ENCODE measurements at places on chromosomes 12 and 14. TPM values are rescaled to one million over a fixed set of nuclear protein-coding genes. Genes with fewer than 3 reads are reported as not detected.

- no peaks in the 10 kb centered on the region for H3K4me1 ChIP-seq
- DNase-seq = peak; percentile 75
- H3K4me3 ChIP-seq = no peak overlapping the region
- no peaks in the 10 kb centered on the region for H3K27me3 ChIP-seq
- no peaks in the 10 kb centered on the region for H3K36me3 ChIP-seq
These were observed 4.8 kb upstream of the LMNTD1 start for GRCh38 chr12:25557830-25558436.

DNA sequence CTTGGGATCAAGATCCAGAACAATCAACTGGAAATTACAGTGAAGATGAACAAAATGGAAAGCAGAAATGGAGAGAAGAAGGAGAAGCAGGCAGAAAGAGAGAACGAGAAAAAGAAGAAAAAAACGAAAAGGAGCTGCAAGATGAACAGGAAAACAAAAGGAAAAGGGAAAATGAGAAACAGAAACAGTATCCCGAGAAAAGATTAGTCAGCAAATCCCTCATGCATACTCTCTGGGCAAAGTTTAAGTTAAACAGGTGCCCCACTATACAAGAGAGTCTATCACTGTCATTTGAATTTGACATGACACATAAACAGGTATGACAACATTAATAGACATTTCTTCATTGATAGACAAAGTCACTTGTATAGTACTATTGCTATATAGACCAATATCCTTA is 5.0 kb downstream of the NANOGNB start:
- H3K27me3 ChIP-seq = no peaks in the 10 kb centered on the region
- no peaks in the 10 kb centered on the region for H3K36me3 ChIP-seq
- no peak for DNase-seq
- H3K27ac ChIP-seq = no peak overlapping the region
- H3K4me3 ChIP-seq = no peak overlapping the region

DNA sequence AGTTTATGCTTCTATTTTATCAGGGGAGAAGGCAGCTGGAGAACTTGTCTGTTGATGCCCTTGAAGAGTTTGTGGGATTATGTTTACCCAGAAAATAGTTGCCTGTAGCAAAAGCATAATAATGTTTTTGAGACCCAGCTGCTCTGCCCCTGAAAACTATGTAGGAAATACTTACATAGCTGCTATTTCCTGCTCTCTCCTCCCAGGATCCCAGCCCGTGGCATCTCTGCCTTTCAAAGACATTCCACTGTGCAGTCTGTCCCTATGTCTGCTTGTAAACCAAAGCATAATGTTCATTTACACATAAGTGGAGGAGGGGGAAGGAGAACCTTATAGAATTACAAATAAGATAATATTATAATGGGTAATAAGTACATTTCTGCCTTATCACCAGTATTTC is 198.7 kb downstream of the SYT1 start:
- H3K36me3 ChIP-seq = no peaks in the 10 kb centered on the region
- no peaks in the 10 kb centered on the region for H3K27me3 ChIP-seq
- DNase-seq = no peak
- H3K4me3 ChIP-seq = no peak overlapping the region
- no peak overlapping the region for H3K27ac ChIP-seq
- no peaks in the 10 kb centered on the region for H3K4me1 ChIP-seq

- no peak overlapping the region for H3K4me3 ChIP-seq
- H3K27me3 ChIP-seq = peaks cover 10% of the 10 kb centered on the region
- H3K36me3 ChIP-seq = no peaks in the 10 kb centered on the region
- no peak overlapping the region for H3K27ac ChIP-seq
These were observed 44.3 kb downstream of the GALNT9 start for GRCh38 chr12:132284827-132285741.

GRCh38 chr12:39277416-39277815 is 165.5 kb downstream of the KIF21A start:
- DNase-seq = no peak
- H3K4me3 ChIP-seq = no peak overlapping the region
- no peaks in the 10 kb centered on the region for H3K27me3 ChIP-seq
- H3K4me1 ChIP-seq = no peaks in the 10 kb centered on the region

DNA sequence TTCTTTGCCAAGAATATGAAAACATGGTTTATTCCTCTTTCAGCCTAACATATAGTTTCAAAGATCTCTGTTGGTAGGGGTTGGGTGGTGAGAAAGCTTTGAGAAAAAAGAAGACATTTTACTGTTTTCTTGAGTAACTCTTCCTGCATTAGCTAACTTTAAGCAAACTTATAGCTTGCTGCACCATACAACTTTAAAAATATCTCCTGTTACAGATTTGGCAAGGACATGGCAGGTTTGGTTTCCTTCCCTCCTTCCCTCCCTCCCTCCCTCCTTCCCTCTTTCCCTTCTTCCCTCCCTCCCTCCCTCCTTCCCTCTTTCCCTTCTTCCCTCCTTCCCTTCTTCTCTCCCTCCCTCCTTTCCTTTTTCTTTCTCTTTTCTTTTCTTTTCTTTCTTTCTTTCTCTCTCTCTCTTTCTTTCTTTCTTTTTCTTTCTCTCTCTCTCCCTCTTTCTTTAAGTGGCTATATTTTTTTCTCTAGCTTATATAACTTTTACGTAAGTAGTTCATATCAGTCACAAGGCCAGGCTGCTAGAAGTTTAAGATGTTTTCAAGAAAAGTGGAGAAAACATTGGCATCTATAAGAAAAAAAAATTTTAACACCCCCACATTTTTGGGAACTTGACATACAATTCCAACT is 26.0 kb upstream of the ANO6 start:
- no peak overlapping the region for H3K27ac ChIP-seq
- H3K36me3 ChIP-seq = no peaks in the 10 kb centered on the region
- no peak for DNase-seq

- H3K4me3 ChIP-seq = no peak overlapping the region
- no peak overlapping the region for H3K27ac ChIP-seq
- no peaks in the 10 kb centered on the region for H3K27me3 ChIP-seq
These were observed 34.5 kb downstream of the RTN1 start for GRCh38 chr14:59836116-59836515.

DNA sequence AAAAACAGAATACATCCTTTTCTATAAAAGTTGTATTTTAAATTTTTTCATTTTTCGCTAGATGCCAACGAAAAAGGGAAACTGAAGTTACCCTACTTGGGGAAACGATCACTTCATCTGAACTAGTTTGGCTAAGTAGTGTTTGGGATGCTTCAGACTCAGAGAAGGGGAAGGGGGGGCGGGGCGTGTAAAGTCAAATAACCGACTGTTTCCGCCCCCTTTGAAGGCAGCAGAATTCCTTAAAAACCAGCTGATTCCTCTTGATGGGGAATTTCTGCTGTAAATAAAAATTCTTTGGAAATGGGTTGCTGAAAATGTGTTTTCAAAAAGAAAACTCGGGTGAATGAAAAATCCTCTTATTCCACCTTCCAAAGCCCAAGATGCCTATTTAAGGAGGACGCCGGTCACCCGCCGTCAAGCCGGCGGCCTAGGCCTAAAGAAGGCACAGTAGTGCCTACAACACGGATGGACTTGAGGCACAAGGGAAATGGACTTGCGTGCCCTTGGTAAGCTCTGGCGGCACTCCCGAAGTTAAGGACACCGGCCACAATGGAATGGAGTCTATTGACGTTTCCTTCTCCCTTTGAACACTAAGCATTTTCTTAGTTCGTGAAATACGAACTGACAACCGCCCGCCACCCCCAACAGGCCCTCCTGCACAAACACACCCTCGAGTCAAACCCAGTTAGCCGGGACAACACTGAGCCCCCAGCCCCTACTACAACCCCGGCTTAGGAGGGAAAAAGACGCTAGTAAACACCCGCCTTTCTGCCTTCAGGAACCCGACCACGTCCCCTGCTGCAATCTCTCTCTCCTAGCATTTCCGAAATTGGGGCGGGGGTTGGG is 1.9 kb downstream of the ATXN2 start:
- H3K27ac ChIP-seq = peak overlapping the region; percentile 100
- no peaks in the 10 kb centered on the region for H3K4me1 ChIP-seq
- DNase-seq = peak; percentile 71
- peak overlapping the region; percentile 85 for H3K4me3 ChIP-seq
- no peaks in the 10 kb centered on the region for H3K27me3 ChIP-seq

- DNase-seq = no peak
- no peak overlapping the region for H3K4me3 ChIP-seq
- no peaks in the 10 kb centered on the region for H3K36me3 ChIP-seq
These were observed 316.5 kb upstream of the OR4E1 start for GRCh38 chr14:21990116-21990515.

DNA sequence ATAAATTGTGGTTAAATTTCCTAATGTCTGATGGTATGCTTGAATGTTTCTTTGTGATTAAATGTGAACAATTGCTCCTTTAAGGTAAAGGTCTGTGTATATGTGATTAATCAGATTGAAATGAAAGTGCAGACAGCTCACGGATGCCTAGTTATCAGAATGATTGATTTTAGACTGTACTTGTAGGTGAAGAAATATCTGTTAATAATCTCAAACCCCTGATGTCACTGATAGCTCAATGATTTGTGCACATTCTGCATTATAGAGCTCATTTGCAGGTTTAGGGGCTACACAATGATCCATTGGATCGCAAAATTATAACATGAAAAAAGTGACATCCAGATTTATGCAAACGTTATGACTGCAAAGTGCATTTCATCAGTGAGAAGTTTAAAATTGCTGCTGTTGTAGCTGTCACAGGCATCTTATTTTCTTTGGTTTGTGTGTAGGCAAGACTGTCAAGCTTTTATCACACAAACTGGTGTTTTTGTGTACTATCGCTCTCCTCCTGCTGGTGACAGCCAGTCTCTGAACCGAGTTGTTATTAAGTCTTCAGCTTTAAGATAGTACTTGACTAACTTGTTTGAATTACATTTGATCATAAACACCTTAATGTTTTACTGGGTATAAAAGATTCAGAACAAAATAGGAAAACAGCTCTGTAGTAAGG is 103.4 kb upstream of the RMST start:
- DNase-seq = no peak
- H3K36me3 ChIP-seq = no peaks in the 10 kb centered on the region
- H3K4me1 ChIP-seq = no peaks in the 10 kb centered on the region
- H3K27me3 ChIP-seq = no peaks in the 10 kb centered on the region

Gene REP15
- 2.1 TPM for total RNA-seq

Gene TAS2R8
- total RNA-seq = not detected

Gene TCTN2
- 22.3 TPM for total RNA-seq

Gene LTB4R
- total RNA-seq = 14.8 TPM
